ENCODE measurements at places on chromosomes 3 and 15. TPM values are rescaled to one million over a fixed set of nuclear protein-coding genes. Genes with fewer than 3 reads are reported as not detected.

GRCh38 chr3:122251428-122251827, 68.0 kb downstream of the CASR start:
- no peak for DNase-seq

Gene TM4SF1
- 921 TPM for total RNA-seq

DNA sequence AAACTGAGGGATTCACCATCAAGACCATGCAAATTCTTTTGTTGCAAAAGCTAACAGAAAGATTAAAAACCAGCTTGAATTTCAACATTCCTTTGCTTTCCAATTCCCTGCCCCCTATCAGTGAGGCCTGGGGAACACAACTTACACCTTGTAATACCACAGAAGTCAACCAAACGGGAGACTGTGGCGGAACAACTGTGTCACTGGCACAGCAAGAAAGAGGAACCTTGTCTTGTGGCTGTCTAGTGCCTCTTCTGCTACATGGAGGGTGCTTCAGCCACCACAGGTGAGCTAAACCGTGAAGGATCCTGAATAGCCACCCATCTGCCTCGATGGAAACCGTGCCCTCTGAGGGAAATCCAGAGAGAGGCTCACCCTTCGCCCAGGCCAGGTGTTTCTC, 11.4 kb downstream of the CCDC12 start:
- DNase-seq = no peak

DNA sequence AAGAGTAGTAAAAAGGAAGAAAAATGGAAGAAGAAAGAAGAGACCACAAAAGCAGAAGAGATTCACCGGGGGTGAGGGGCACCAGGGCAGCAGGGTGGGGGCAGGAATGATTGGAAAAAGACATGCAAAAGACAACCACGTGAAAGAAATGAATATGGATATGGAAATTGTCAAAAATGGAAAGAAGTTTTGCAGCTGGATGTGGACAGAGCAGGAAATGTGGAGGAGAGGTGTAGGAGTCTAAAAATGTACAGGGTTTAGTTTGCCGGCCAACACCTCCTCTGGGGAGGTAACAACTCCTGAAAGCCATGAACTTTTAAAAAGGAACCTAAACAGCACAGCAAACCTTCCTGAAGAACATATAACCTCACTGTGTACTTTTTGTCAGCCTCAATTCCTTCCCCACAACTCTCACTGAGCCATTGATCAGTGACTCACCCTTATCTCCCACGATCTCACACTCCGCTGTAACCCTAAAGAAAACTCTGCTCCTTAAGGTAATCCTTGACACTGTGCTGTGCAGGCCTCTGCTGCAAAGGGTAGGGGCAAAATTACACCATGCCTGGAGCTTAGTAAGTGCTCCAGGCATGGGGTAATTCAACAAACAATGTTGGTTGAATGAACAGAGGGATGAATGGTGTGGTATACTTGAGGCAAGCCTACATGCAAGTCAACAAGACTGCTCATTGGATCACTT, 100.2 kb upstream of the BOC start:
- no peak for DNase-seq

Gene MORC1
- total RNA-seq = not detected

GRCh38 chr3:37510755-37511154, 336.4 kb upstream of the LRRFIP2 start:
- DNase-seq = no peak

DNA sequence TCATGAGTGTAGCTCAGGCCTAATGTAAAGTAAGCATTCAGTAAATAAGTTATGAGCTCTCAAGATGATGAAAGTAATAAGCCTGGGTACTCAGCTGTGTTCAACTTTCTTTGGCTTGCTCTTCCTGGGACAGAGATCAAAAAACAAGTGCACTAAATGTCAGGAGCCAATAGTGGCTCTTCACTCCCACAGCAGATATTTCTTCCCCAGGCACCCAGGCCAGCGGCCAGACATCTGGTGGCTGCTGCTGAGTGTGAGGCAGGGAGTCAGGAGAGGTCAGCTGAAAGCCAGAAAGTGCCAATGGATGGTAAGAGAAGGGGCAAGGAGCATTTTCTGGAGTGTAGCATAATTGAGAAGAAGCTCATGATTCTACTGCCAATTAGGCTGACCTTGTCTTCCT, 18.2 kb upstream of the ITGA11 start:
- no peak for DNase-seq

- no peak for DNase-seq
These were observed 549.3 kb upstream of the PPP2R3A start for GRCh38 chr3:135416182-135416581.

GRCh38 chr15:90609242-90610180, 79.8 kb downstream of the CRTC3 start:
- DNase-seq = no peak

GRCh38 chr3:65485826-65486469, 552.8 kb downstream of the MAGI1 start:
- no peak for DNase-seq

Gene ZPLD1
- 0.05 TPM for total RNA-seq

Gene TTBK2
- 14.3 TPM for total RNA-seq

GRCh38 chr15:50077651-50078050, 41.4 kb downstream of the ATP8B4 start:
- no peak for DNase-seq

Gene CCR8
- total RNA-seq = not detected

Gene RAB6B
- total RNA-seq = 1.9 TPM

GRCh38 chr15:95988574-95988887, 342.0 kb upstream of the NR2F2 start:
- DNase-seq = peak; percentile 20

Data from dermis blood vessel endothelial cell (primary cell).